Activated naive CD4-positive, alpha-beta T cell treated with Interleukin-2 at 50 U/mL for 16 hours (primary cell): ENCODE measurements at places on chromosomes 12 and 14.

DNA sequence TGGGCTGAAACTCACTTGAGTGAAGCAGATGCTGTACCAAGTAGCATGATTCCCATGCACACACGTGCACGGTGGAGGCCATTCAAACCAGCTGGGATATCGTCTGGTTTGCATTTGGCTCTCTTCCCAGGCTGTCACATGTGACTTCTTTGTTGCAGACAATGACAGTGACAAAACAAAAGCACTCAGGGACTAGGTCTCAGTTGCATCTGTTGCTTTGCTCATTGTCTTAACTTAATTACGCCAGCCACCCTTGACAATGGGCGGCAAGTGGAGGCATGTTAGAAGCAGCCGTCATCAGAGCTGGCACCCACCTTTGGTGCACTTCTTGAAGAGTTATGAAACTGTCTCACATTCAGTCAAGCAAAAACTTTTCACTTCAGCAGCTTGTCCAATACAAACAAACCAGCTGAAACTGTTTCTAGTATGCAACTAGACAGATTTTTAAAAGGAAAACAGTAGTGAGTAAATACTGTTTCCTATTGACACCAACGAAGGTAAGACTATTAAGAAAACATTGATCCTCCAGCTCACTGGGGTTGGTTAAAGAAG is 74.3 kb downstream of the IGF1 start:
- DNase-seq = no peak

- no peak for DNase-seq
Measured at GRCh38 chr12:120292411-120292660, 633 bp upstream of the RNU4-2 start.

DNA sequence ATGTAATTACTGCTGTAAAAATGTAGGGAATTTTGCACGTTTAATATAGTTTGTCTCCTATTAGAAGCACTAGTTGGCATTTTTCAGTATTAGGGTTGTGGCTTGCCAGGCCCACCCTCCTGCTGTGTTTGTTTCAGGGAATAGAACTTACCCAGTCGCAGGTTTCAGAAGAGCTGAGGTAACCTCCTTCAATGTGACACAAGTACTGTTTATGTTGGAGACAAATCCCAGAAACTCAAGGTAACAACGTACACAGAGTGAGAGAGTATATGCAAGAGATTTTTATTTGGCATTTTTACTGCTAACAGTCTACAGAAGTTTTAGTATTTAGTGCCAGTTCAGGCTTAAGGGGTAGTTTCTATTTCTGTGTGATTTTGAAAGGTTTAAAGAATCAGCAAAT is 284.3 kb downstream of the RAD51B start:
- no peak for DNase-seq

DNA sequence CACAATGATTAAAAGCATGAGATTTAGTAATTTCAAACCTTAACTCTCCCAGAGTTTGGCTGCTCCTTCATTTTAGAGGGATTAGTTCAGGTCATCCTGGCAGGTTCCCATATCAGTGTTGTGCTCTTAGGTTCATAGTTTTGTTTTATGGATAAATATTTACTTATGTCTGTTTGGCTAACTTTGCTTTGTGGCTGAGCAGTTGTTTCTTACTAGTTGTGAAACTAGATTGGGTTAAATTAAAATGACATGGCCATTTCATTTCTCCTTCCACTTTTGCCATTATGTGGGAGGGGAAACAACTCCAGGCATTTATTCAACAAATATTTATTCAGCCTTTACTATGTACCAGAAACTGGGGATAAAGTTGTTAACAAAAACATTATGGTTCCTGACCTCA is 158.8 kb downstream of the TMTC3 start:
- DNase-seq = no peak

DNA sequence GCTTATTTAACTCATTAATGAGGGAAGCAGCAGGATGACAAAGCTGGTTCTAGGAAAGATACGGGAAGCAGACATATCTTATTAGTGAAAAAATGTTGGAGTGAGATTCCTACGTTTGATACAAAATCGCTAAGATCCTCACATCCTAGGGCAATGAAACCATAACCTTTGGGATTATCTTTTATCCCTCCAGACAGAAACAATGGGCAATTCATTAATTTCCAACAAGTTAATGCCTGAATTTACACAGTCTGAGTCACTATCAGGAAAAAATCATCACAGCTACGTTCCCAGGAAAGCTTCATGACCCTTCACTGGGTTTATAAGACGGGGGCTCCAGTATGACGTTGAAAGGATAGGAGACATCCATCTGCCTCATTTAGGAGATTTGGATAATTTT is 45.0 kb downstream of the SLC24A4 start:
- no peak for DNase-seq

DNA sequence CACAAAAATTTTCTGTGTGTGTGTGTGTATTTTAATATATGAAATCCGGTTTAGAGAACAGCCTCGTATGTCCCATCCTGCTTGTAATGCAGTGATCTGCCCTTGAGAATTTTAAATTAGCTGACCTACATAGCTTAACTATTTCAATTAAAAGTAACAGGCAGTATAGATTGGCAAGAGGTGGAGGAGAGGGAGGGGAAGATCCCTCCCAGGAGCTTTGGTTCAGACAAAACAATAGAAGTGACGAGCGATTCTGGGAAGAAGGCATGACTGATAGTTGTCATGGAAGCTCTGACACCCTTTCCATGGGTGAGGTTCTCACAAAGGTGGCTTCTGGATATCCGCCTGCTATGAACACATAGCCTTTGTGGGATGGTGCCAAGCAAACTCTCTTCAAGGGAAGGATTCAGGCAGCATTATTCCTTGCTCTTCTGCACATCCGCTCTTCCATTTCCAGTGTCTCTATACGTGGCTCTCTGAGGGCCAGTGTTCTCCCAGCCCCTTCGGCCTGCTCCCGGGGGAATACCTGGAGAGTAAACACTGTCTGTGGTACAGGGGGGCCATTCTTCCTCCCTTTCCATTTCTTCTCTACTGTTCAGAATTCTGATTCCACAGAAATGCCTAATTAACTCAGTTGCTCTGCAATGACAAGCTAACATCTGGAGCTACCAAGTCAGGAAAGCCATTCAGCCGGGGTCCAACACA is 182.0 kb downstream of the CACNA1C start:
- no peak for DNase-seq

- no peak for DNase-seq
Measured at GRCh38 chr14:68147303-68147702, 327.7 kb downstream of the RAD51B start.
